ENCODE measurements at places on chromosomes 3 and 15.

DNA sequence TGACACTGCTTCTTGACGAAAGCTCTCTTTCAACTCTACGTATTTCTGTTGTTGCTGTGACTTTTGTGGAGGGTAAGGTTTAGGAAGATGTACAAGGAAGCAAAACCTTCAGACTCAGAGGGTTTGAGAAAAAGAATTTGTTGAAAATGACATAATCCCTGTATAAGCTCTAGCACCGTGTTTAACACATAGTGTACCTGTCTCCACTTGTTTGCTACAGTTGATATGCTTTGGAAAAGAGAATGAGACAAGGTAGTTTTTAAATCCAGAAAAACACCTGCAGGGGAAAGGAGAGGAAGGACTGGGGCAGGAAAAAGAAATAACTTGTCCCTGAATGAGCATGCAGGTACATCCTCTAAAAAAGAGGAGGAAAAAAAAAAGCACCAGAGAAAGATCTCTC, 29.6 kb upstream of the CP start:
- no peak for DNase-seq

- DNase-seq, result no peak
These were observed 572.7 kb downstream of the NLGN1 start for GRCh38 chr3:173970281-173970680.

- DNase-seq, result no peak
These were observed 86.5 kb downstream of the TNIK start for GRCh38 chr3:171373711-171374110.

DNA sequence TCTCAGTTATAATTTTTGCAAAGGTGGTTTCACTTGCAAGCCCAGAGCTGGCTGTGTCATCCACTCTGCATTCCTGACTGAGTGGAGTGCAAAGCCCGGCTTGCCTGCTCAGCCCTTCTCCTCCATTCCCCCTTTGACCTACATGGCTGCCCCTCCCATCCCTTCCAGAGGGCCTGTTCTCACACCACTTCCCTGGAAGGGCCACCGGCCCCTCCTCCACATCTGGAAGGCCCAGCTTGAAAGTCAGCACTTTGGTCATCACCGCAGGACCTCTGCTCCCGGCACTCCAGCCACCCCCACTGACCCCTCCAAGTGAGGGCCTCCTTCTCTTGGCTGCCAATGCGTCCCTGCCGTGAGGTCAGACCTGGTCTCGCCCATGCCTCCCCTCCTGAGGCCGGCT, 74.1 kb upstream of the RNF7 start:
- no peak for DNase-seq

GRCh38 chr3:187828579-187829452, 83.5 kb upstream of the BCL6 start:
- DNase-seq, result no peak

Measured in activated T-cell treated with anti-CD3 and anti-CD28 coated beads for 48 hours (primary cell).